ENCODE measurements at places on chromosomes 2 and 18.

DNA sequence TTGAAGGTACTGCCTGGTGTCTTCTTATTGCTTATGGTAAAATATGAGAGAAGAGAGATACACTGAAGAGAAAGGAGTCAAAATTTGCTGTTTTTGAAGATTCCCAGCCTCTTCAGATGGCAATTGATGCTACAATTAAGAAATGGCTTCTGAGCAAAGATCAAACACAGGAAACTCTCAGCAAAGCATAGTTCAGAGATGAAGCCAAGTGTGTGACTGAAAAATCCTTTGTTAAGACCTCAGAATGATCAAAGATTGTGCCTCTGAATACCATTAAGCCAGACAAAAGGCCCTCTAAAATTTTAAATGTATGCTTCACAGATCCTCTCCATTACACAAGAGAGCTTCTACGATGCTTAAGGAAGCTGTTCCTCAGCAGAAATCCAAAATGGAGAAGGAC is 216.3 kb downstream of the UXS1 start:
- no peak for DNase-seq

DNA sequence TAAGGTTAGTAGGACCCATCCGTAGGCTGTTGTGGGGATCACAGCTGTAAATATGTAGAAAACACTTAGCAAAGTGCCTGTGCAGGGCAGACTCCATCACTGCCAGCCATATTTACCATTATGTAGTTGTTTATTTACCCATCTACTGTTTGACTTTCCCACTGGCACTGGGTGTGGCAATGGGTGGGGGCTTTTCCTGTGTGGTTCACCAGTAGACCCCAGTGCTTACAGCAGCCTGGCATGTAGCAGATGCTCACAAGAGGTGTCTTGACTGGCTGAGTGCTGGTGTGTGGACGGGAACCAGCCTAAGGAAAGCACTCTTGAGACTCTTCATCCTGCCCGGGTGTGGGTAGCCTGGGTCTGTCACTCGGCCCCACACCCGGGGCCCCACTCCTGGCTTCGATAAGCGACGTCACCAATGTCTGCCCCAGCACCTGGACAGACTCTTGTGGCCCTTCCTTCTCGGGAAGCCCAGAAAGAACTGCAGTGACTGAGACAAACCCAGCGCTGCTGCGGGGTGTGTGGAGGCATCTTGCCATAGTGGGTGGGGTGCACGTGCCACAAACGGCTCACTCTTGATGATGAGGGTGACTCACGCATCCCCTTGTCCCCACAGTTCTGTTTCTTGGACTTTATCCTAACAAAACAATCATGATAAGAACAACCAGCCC is 78.3 kb downstream of the HDAC4 start:
- DNase-seq = peak; percentile 51

- DNase-seq = no peak
Measured at GRCh38 chr2:222320436-222321395, 21.9 kb upstream of the PAX3 start.

- DNase-seq = no peak
Measured at GRCh38 chr18:77140439-77141109, 8.0 kb upstream of the MBP start.

DNA sequence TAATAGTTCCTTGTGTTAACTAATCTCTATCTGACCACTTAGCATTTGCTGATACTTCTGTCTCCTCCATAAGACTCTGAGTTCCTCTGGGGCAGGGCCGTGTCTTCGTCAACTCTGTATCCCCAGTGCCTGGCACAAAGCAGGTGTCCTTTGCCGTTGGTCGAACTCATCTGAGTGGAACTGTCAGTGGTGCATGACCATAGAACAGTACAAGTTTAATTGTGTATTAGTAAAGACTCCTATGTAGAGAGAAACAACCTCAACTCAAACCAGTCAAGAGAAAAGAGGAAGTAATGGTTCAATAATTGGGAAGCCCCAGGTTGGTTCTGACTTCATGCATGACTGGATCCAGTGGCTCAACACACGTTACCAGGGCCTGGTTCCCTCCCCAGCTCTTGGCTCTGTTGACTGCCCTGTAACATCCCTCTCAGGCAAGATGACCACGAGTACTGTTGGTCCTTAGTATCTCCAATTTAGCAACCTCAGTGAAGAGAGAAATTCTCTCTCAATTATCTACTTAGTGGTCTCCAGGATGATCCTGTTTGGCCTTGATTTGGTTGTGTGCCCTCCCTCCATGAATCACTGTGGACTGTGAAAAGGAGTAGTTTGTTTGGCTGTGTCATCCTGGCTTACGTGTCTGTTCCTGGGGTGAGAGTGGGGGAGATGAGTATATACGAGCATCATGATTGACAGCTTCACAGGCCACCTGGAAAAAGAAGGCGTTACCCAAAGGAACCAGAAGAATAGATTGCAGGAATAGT is 58.5 kb upstream of the MSH6 start:
- peak; percentile 5 for DNase-seq

Data from fibroblast of skin of right biceps (primary cell).